ENCODE measurements at places on chromosomes 16 and 17. TPM values are rescaled to one million over a fixed set of nuclear protein-coding genes. Genes with fewer than 3 reads are reported as not detected.

GRCh38 chr16:2058872-2059271 lies 11.1 kb downstream of the TSC2 start:
- no peak for DNase-seq
- H3K27me3 ChIP-seq, result peaks cover 3% of the 10 kb centered on the region
- no peak overlapping the region for H3K27ac ChIP-seq
- no peak overlapping the region for H3K4me3 ChIP-seq
- H3K4me1 ChIP-seq, result peaks cover 4% of the 10 kb centered on the region

- no peak for DNase-seq
- H3K27ac ChIP-seq, result no peak overlapping the region
- H3K27me3 ChIP-seq, result no peaks in the 10 kb centered on the region
- H3K36me3 ChIP-seq, result no peaks in the 10 kb centered on the region
- H3K4me1 ChIP-seq, result no peaks in the 10 kb centered on the region
Observed at GRCh38 chr17:72359811-72360210, 239.0 kb downstream of the SOX9 start.

DNA sequence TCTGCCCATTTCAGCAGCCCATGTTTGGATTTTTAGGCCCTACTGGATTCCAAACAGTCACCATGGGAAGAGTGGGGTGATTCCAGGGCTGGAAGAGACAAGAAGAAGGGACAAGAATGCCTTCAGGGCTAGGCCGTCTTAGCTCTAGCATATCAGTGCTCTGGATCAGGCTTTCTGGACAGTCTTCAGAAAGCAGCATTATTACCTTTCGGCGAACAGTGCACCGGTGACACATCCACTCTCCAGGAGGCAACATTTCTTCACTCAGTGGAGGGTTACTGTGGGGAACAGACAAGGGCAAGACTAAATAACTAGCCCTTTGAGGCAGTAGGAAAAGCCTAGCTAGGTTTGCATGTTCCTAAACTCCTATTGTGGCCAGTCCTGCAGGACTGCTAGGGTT lies 23.9 kb upstream of the DHRS13 start:
- H3K4me1 ChIP-seq, result peaks cover 76% of the 10 kb centered on the region
- H3K27me3 ChIP-seq, result peaks cover 3% of the 10 kb centered on the region
- H3K27ac ChIP-seq, result peak overlapping the region; percentile 97
- no peak for DNase-seq
- peaks cover 29% of the 10 kb centered on the region for H3K36me3 ChIP-seq

DNA sequence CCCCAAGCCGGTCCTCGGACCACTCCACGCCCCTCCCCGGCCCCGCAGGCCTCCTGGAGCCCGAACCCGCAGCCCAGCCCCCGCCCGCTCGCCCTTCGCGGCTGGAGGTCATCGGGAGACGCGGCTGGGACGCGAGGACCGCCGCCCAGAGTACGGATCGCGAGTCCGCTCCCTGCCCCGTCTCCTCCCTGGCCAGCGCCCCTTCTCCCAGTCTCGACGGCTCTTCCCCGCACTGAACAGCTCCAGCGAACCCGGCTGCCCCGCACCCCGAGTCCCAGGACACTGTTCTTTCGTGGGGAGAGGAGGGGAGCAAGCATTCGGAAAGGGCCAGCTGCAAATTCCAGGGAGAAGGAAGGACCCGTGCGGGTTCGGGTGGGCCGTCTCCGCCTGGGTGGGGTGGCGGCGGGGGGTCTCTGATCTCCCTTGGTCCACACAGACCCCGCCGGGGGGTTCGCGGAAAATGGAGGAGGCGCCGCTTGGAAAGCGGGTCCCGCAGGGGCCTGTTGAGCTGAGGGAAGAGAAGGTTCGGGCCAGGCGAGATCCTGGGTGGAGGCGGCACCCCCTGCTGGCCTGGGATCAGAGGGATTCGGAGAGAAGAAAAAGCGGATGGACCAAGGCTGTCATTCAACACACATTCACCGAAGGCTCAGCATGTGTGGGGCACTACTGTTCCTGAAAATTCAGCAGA lies 632 bp upstream of the RTN4RL1 start:
- no peak overlapping the region for H3K27ac ChIP-seq
- DNase-seq, result no peak
- peaks cover 15% of the 10 kb centered on the region for H3K27me3 ChIP-seq
- H3K4me1 ChIP-seq, result peaks cover 24% of the 10 kb centered on the region
- H3K36me3 ChIP-seq, result no peaks in the 10 kb centered on the region

DNA sequence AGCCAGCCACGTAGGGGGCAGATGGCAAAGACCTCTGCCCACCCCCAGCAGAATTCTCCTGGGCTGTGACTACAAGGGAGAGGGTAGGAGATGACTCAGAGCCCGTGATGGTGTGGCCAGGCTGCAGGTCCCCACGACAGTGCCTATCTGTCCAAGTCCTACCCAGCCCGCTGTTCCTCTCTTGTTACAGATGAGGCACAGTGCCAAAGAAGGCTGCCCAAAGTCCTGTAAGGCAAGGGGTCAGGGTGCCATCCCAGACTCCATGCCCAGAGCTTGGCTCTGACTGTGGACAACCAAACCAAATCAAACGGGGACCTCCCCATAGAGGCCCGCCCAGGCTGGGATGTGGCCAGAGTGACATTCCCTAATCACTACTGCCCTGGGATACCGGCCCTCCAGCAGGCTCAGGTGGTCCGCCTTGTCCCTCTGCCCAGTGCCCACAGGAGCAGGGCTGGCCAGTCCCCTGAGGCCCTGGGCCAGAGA lies 12.6 kb upstream of the BCAR1 start:
- H3K27me3 ChIP-seq, result peaks cover 25% of the 10 kb centered on the region
- no peaks in the 10 kb centered on the region for H3K4me1 ChIP-seq
- H3K36me3 ChIP-seq, result no peaks in the 10 kb centered on the region
- H3K27ac ChIP-seq, result no peak overlapping the region
- DNase-seq, result no peak

SERPINF2 gene
- not detected for polyA plus RNA-seq

DNA sequence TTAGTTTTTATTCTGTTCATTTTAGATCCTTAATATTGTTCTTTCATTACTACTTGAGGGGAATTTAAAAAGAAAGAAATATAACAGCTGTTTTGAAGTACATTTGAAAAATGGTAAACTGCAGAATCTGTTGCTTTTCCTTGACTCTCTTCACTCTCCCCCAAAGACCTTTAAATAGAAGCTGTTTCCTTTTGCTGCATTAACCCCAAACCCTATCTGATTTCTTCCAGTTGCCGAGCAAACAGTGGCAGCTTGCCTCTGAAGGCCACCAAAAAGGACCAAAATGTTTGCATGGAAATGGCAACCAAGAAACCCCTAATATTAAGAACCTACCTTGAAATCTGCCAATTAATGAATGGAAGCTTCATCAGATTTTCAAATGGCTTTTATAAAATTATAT lies 37.1 kb downstream of the PRKCA start:
- no peaks in the 10 kb centered on the region for H3K27me3 ChIP-seq
- no peak for DNase-seq
- no peak overlapping the region for H3K4me3 ChIP-seq
- H3K4me1 ChIP-seq, result peaks cover 11% of the 10 kb centered on the region

GRCh38 chr17:82843904-82844680 lies 4.3 kb upstream of the ZNF750 start:
- peaks cover 18% of the 10 kb centered on the region for H3K4me1 ChIP-seq
- H3K27ac ChIP-seq, result no peak overlapping the region
- no peak for DNase-seq
- no peak overlapping the region for H3K4me3 ChIP-seq
- peaks cover 4% of the 10 kb centered on the region for H3K36me3 ChIP-seq

DNA sequence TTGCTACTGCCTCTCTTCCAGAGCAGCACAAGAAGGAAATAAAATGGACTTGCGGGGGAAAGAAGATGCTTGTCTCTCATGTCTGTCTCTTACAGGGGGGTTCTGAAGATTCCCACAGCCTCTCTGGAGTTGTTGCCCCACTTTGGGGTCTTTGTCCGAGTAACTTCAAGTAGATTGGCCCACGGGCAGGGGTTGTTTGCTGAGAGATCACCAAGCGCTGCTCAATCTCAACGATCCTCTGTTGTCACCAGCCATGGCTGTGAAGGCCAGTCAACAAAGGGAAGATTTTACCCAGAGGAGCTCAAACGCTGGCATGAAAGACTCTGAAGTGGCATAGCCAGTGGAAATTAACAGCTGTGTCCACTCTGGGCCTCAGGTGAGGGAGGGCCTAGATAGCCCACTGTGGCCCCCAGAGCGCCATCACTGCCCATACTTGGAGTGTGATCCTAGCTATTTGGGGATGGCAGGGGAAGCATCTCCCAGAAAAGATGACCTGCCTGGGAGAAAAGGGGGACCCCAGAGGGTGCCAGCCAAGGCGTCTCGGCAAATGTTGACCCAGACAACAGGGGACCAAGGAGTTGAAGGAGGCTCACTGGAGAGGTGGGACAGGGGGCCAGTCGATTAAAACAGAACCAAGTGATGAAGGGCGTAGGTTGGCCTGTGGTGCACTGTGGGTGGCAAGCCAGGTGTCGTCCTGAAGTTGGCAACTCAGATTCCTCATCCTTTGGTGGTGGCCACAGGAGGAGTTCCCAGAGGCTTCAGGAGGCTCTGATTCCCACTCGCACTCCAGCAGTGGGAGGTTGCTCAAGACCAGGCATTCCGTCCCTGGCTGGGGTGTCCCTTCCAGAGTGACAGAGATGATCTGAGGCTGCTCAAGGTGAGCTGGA lies 28.0 kb downstream of the SLC13A5 start:
- no peaks in the 10 kb centered on the region for H3K36me3 ChIP-seq
- H3K4me3 ChIP-seq, result no peak overlapping the region
- no peak for DNase-seq
- H3K27me3 ChIP-seq, result peaks cover 12% of the 10 kb centered on the region

KRT33B gene
- polyA plus RNA-seq, result not detected

DNA sequence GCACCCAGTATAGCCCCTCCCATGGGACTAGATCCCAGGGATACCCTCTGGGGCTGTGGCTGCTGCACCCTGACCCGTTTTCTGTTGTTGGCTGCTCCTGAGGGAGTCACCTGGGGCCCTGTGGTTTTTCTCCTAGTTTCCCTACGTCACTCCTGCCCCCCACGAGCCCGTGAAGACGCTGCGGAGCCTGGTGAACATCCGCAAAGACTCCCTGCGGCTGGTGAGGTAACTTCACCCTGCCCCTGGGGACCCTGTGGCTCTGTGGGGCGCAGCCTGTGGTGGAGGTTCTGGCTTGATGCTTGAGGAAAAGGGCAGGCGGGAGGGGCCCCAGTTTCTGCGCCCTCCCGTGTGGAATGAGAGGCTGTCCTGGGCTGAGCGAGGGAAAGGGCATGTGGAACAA lies 27.2 kb downstream of the MGRN1 start:
- no peaks in the 10 kb centered on the region for H3K36me3 ChIP-seq
- H3K4me3 ChIP-seq, result no peak overlapping the region
- H3K27ac ChIP-seq, result no peak overlapping the region

GRCh38 chr16:13921328-13921727 lies 1.4 kb downstream of the ERCC4 start:
- peak overlapping the region; percentile 84 for H3K27ac ChIP-seq
- peaks cover 6% of the 10 kb centered on the region for H3K36me3 ChIP-seq
- H3K4me1 ChIP-seq, result peaks cover 39% of the 10 kb centered on the region
- no peaks in the 10 kb centered on the region for H3K27me3 ChIP-seq

- H3K27me3 ChIP-seq, result no peaks in the 10 kb centered on the region
- no peaks in the 10 kb centered on the region for H3K36me3 ChIP-seq
- H3K27ac ChIP-seq, result no peak overlapping the region
- H3K4me1 ChIP-seq, result no peaks in the 10 kb centered on the region
- no peak overlapping the region for H3K4me3 ChIP-seq
Observed at GRCh38 chr16:30112197-30113030, 923 bp downstream of the GDPD3 start.

FOXF1 gene
- polyA plus RNA-seq, result not detected

CPHXL2 gene
- polyA plus RNA-seq, result not detected

GRCh38 chr16:27723711-27724481 lies 174.0 kb downstream of the KATNIP start:
- peaks cover 25% of the 10 kb centered on the region for H3K36me3 ChIP-seq
- H3K27me3 ChIP-seq, result no peaks in the 10 kb centered on the region
- peaks cover 39% of the 10 kb centered on the region for H3K4me1 ChIP-seq
- peak overlapping the region; percentile 68 for H3K4me3 ChIP-seq

GRCh38 chr17:50475362-50475761 lies 3.3 kb upstream of the RSAD1 start:
- no peak for DNase-seq
- peak overlapping the region; percentile 61 for H3K27ac ChIP-seq
- no peak overlapping the region for H3K4me3 ChIP-seq
- peaks cover 4% of the 10 kb centered on the region for H3K27me3 ChIP-seq
- peaks cover 11% of the 10 kb centered on the region for H3K36me3 ChIP-seq

LPO gene
- 0.09 TPM for polyA plus RNA-seq

DNA sequence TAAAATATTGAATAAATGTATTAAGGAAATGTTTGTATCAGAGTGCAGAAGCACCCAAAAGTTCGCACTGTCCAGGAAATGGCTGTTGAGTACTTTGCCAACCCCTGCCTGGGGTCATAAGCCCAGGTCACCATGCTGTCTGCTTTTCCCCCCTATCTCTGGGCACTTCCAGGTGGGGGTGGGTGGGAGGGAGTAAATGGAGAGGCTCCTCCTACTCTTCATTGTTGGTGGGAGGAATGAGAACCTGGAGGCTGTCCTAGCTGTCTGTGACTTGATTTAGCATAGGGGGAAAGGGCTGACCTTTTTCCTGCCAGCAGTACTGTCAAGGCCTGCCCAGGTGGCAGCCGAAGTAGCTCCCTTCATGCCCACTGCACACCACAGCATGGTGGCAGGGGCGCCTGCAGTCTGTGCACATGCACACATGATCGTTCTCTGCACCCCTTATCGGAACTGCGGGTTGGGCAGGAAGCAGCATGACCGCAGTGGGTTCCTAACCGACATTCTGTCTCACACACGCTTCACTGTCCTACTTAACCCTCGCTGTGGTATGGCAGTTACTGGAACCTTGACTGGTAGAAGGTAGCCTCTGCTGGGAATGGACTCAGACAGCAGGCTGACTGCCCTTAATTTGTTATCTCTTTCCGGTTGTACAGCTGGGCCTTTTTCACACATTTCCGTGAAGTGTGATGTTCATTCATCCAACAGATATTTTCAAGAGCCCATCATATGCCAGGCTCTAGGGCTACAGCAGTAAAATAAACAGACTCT lies 41.5 kb downstream of the LDHD start:
- peaks cover 41% of the 10 kb centered on the region for H3K4me1 ChIP-seq
- peak overlapping the region; percentile 81 for H3K27ac ChIP-seq
- no peaks in the 10 kb centered on the region for H3K36me3 ChIP-seq

GRCh38 chr16:29811170-29811895 lies 660 bp upstream of the PRRT2 start:
- peak; percentile 76 for DNase-seq
- H3K4me3 ChIP-seq, result peak overlapping the region; percentile 85
- H3K4me1 ChIP-seq, result peaks cover 49% of the 10 kb centered on the region

DNA sequence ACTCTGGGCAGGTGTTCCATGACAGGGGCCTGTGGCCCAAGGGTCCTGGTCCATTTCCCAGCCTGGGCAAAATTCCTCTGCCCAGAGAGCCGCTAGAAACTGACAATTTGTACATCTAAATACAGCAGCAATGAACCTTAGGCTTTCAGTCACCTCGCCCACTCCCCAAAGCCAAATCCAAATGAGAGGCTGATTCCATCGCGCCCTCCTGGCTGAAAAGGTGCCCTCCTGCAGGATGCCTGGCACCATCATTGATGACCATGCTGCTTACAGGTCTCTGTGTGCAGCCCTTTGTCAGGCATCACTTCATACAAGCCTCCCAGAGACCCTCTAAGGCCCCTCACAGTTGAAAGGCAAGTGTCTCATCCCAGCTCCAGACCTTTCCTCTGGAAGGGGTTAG lies 114.7 kb downstream of the C16orf78 start:
- H3K27ac ChIP-seq, result no peak overlapping the region
- H3K36me3 ChIP-seq, result no peaks in the 10 kb centered on the region
- H3K4me1 ChIP-seq, result no peaks in the 10 kb centered on the region
- H3K4me3 ChIP-seq, result no peak overlapping the region

GRCh38 chr16:79093554-79093967 lies 507.0 kb downstream of the MAF start:
- peak overlapping the region; percentile 94 for H3K27ac ChIP-seq
- H3K4me1 ChIP-seq, result peaks cover 74% of the 10 kb centered on the region

GRCh38 chr17:71067669-71068407 lies 898.5 kb downstream of the KCNJ2 start:
- no peak overlapping the region for H3K4me3 ChIP-seq
- H3K27me3 ChIP-seq, result no peaks in the 10 kb centered on the region
- no peak overlapping the region for H3K27ac ChIP-seq
- no peaks in the 10 kb centered on the region for H3K4me1 ChIP-seq
- DNase-seq, result no peak
- no peaks in the 10 kb centered on the region for H3K36me3 ChIP-seq

Data from immature natural killer cell (primary cell).